ENCODE measurements at places on chromosomes 11 and 22. TPM values are rescaled to one million over a fixed set of nuclear protein-coding genes. Genes with fewer than 3 reads are reported as not detected.
A peak's percentile ranks its signal among the peaks of the same experiment; 100 is the strongest.

Gene DGKZ
- 65.1 TPM for total RNA-seq

Gene CDC42EP2
- total RNA-seq: 18.5 TPM

GRCh38 chr11:106012744-106013143 is 9.3 kb downstream of the MSANTD4 start:
- no peak for DNase-seq

- DNase-seq: no peak
These were observed 29.1 kb downstream of the TOLLIP start for GRCh38 chr11:1280116-1281035.

- DNase-seq: peak; percentile 93
These were observed 24.2 kb downstream of the TSKU start for GRCh38 chr11:76807206-76807875.

Gene GAL3ST1
- total RNA-seq: 4.6 TPM

DNA sequence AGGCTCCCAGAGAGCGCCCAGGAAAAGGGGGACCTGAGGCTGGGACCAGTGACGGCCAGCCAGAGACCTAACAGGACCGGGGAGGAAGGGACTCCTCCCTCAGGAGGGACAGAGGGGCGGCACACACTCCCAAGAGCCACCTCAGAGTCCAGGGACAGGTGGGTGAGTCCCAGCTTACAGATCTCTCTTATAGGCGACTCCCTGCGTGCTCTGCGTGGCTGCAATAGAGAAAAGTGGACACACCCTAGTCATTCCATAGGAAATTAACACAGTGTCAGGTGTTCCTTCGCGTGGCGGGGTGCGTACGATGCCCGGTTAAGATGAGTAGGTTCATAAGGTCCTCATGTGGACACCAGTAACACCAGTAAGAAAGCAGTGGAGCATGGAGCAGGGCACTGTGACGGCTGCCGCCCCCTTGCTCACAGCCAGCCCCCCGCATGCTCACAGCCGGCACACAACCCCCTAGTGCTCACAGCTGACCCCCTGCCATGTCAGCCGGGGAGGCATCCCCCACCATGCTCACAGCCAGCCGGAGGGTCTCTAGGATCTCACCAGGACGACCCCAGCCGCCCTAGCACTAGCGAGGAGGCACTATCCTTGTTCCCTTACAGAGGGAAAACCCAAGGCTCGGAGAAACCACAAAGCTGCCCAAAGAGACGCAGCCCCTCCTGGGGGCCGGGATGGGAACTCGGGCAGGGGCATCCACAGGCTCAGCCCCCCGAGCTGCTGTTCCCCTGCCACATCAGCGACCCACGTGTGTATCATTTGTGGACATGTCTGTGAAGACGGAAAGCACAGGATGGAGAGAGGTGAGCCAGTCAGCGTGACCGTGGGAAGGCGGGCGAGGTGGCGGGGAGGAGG is 426.8 kb downstream of the TBC1D22A start:
- no peak for DNase-seq

- no peak for DNase-seq
These were observed 565.7 kb downstream of the METTL15 start for GRCh38 chr11:28673691-28674432.

Gene LRRN4CL
- 0.32 TPM for total RNA-seq

GRCh38 chr11:65817312-65817834 is 16.4 kb upstream of the SNX32 start:
- DNase-seq: no peak

GRCh38 chr11:134340354-134340964 is 8.7 kb downstream of the GLB1L2 start:
- no peak for DNase-seq

DNA sequence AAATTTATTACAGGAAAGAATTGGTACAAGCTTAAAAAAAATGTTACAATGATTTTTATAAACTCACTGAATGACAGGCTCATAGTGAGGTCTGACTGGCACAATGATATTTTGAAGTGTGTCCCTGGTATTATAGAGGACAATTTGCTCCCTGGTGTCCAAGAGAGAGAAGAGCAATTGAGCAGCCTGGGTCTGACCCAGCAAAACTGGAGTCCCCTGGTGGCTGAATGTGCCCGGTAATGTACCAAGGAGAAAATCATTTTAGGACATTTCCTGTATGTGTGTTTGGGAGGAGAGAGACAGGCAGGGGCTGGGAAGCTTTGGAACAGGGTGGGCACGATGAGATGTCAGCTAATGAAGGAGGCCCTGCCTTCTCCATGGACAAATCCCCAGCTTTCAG is 125.3 kb downstream of the APOL5 start:
- no peak for DNase-seq

- DNase-seq: no peak
These were observed 1784.7 kb downstream of the LRRC4C start for GRCh38 chr11:39674761-39675160.

Gene OR51I2
- not detected for total RNA-seq

Gene KCTD14
- 19.2 TPM for total RNA-seq

DNA sequence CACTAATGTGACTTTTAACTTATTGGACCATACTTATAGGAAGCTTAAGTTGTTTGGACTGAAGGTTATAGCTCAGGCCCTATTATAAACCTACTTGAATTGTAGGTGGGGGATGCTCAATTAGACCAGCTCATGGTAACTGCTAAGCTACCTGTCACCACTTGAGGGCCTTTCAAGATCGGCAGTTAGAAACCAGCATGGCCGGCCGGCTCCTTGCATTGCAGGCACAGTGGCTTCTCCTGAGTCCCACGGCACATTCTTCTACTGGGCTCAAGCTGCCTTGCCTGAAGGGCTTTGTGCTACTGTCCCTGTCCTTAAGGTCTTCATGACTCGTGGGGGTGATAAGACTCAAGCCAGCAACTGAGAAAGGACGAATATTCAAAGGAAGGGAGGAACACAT is 70.8 kb downstream of the TBC1D22A start:
- no peak for DNase-seq

Gene HOATZ
- not detected for total RNA-seq

- no peak for DNase-seq
These were observed 14.0 kb upstream of the APLNR start for GRCh38 chr11:57251037-57251436.

Gene RAG2
- not detected for total RNA-seq

- DNase-seq: no peak
These were observed 703.0 kb downstream of the JRKL start for GRCh38 chr11:97092823-97093222.

Gene OR51B5
- 0.29 TPM for total RNA-seq

DNA sequence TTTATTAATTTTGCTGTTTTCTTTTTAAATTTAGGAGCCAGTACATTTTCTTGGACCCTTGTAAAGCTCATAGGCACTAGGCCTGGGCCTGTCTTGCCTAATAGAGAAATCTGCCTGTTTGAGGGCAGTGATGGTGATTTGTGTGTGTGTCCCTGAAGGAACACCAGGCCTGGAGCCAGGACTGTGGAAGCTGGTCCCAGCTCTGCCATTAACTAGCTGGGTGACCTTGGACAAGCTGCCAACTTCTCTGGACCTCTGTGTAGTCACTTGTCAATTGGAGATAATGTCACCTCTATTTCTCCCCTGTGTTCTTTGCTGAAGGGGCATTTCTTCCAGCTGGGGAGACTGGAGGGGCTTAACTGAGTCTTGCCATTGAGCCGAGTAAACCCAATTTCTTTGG is 16.0 kb upstream of the FTH1 start:
- no peak for DNase-seq

DNA sequence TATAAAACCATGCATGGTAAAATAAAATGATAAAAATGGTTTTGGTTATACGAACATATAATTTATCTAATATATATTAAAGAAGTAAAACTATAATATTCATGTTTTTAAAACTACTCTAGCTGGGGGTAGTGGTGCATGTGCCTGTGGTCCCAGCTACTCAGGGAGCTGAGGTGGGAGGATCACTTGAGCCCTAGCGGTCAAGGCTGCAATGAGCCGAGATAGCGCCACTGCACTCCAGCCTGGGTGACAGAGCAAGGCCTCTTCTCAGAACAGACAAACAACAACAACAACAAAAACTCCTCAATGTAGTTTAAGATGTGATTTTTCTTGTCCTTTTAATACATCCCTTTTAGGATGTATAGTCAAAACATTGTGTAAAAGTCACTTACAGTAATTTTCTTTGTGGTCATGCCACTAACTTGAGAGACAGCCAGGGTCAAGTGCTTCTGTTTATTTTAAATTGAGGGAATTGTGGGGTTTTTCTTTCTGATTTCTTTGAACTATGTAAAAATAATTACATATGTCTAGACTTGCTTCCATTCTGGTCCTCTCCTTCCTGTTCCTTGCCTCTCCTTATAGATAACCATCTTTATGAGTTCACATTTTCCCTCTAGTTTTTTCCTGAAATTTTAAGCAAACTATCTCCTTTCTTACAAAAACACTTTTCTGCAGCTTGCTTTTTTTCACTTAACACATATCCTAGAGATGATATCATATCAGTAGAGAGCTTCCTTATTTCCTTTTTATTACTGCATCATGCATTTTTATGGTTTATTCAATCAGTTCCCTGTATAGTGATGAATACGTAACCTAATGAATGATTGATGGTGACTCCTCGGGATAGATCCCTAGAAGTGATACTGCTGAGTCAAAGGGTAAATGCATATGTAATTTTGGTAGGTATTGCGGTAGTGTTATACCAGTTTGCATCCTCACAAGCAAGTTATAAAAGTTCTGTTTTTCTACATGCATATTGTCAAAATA is 9.1 kb downstream of the OR2AT4 start:
- DNase-seq: no peak

- no peak for DNase-seq
These were observed 14.0 kb upstream of the NRIP3 start for GRCh38 chr11:9017773-9018172.

DNA sequence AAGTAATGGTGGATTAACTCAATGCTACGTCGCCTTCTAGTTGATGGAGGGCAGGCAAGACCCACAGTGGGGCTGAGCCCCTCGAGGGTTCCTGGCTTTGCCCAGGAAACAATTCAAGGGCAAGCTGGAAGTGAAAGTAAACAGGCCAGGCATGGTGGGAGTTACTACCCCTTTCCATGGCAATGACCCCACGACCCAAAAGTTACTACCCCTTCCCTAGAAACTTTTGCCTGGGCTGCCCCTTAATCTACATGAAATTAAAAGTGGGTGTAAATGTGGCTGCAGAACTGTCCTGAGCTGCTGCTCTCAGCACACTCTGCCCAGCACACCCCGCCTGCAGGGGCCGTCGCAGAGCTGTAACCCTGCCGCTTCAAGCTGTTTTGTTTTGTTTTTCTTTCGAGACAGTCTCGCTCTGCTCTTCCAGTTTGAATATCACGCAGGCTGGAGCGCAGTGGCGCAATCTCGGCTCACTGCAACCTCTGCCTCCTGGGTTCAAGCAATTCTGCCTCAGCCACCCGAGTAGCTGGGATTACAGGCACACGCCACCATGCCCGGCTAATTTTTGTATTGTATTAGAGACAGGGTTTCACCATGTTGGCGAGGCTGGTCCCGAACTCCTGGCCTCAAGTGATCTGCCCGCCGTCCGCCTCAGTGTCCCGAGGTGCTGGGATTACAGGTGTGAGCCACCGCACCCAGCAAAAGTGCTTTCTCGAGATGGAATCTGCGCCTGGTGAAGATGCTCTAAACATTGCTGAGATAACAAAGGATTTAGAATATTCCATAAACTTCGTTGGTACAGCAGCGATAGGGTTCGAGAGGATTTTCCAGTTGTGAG is 5.9 kb upstream of the RNH1 start:
- no peak for DNase-seq

Gene C22orf42
- total RNA-seq: not detected

DNA sequence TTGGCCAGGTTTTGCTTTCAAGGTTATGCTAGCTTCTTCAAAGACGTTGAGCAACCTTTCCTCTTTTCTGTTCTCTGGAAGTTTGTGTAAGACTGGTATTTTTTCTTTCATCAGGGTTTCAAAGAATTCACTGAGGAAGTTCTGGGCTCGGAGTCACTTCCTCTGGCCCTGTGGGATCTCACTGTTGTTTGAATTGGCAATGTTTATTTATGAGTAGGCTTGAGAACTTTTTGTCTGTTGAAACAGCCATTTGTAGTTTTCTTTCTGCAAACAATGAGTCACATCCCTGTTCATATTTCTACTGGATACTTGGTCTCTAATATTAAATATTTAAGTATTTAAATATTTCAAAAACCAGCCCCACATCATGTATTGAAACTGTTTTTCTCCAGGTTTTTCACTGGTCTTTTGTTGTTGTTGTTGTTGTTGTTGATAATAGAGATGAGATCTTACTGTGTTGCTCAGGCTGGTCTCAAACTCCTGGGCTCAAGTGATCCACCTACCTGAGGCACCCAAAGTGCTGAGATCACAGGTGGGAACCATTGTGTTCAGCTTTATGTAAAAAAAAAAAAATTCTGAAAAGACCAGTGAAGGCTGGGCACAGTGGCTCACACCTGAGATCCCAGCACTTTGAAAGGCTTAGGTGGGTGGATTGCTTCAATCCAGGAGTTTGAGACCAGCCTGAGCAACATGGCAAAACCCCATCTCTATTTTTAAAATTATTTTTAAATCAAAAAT is 26.9 kb downstream of the SUSD2 start:
- DNase-seq: peak; percentile 71
